ENCODE measurements at places on chromosomes 5 and 9.

GRCh38 chr5:350355-350754 lies 28.8 kb downstream of the AHRR start:
- no peak for DNase-seq

GRCh38 chr9:114887963-114888362 lies 42.4 kb downstream of the TNFSF8 start:
- DNase-seq, result no peak

DNA sequence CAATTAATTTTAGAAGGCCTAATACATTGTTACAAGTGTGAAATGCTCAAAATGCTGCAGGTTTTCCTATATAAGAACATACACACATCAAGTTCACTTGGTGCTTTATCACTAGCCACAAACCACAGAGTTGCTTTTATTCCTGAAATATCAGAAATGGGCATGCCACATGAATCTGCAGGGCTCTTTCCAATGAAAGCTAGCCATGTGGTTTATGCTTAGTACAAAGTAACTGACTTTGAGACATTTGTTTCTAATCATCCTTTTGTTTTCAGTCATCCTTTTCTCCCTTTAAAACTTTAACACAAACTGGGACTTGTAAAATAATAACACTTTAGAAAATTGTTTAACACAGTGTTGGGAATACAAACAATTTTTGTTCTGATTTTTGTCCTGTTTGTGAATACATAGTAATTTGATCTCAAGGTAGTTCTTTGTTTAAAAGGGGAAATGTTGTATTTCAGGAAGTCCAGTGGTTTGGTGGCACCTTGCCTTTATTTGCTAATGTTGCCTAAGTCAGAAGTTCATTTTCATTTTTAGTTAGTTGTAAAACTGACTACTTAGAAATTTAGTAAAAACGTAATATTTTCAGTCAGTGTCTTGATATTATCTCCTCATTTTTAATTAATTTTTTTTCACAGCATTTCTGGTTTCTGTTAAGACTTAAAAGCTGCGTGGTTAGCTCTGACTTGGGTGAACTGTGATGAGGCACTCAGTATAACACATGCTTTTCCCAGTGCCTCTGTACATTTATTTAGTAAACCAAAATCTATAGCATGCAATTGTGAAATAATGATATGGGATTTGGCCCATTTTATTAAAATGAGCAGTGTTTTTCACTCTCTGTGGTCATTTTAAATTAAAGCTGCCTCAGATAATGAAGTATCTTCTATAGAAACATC lies 18.6 kb downstream of the PRDM6 start:
- no peak for DNase-seq

DNA sequence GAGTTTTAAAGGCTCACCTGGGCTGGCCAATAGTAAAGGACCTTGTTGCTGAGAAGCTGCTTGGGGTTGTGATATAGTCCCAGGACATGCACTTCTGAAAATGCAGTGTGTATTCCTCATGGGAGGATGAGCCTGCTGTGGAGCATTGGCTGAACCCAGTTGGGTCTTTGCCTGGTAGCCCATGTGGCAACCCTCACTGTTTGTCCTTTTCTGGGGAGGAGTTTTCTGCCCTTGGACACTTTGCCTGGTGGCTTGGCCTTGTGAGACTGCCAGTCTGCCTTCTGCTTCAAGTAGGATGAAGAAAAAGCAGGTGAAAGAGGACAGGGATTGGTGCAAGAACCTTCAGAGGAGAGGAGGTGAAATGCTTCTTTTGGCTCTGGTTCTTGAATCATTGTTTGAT lies 4.0 kb downstream of the TENT4A start:
- DNase-seq, result no peak

DNA sequence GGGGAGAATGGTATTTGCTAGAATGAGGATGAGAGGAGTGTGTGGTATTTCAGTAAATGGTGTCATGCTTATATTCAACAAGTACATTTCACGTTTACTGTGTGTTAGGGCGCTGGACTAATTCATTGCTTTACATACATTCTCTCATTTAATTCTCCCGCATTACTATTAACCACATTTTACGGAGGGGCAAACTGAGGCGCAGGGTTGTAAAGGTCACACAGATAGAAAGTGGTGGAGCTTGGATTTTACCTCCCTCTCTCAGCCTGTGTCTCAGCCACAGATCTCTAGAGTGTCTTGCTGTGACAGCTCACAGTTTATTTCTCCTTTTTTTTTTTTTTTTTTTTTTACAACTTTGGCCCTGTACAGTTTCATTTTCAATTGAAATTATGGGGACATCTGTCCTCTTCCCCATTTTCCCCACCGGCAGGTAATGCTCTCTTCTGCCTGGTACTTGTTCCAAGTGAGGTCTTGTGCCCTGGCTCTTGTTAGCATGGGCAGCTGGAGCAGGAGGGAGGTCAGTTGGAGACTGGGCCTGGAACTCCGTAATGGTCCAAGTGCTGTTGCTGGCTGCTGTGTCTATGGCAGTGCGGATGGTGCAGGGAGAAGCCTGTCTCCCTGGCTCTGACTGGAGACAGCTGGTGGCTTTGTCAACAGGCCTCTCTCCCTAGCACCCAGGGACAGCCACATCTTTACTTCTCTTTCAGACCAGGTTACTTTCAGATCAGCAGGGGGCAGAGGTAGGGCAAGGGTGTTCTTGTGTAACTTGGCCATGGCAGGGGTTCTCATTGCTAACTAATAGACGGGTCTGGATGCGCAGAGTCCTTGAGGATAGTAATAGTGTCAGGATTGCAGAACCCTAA lies 20.5 kb upstream of the NDST1 start:
- no peak for DNase-seq

- no peak for DNase-seq
Observed at GRCh38 chr5:90359073-90359920, 50.3 kb downstream of the CETN3 start.

GRCh38 chr9:114787781-114788498 lies 17.9 kb downstream of the TNFSF15 start:
- DNase-seq, result no peak

- DNase-seq, result no peak
Observed at GRCh38 chr5:113182658-113183344, 206.2 kb downstream of the DCP2 start.

DNA sequence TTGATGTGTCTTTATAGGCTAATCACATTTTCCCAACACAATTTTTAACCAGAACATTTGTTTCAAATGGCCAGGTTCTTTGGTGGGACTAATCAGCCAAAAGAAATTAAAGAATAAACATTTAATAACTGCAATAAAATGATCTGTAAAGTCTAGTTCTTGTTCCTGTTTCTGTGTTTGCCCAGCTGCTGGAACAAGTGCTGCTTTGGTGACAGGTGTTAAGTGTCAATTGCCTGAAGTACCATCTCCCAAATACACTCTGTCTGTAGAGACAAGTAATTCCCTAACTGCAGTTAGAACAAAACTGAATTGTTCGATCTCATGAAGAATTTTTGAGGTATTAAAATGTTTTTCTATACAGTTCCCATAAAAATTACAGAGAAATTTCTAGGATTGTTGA lies 402.3 kb upstream of the CHD1 start:
- peak; percentile 84 for DNase-seq

- DNase-seq, result no peak
Observed at GRCh38 chr9:136902259-136902821, 16.0 kb downstream of the TRAF2 start.

DNA sequence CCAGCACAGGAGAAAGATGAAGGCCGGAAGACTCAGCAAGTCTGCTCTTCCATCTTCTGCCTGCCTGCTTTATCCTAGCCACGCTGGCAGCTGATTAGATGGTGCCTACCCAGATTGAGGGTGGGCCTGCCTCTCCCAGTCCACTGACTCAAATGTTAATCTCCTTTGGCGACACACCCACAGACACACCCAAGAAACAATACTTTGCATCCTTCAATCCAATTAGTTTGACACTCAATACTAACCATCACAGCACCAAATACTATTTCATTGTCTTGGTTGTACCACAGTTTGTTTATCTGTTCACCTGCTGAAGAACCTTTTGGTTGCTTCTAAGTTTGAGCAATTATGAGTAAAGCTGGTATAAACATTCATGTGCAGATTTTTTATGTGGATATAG lies 23.7 kb downstream of the SMIM32 start:
- DNase-seq, result no peak

GRCh38 chr5:2192496-2192895 lies 309.8 kb upstream of the IRX4 start:
- DNase-seq, result no peak

- DNase-seq, result no peak
Observed at GRCh38 chr5:160152901-160153300, 33.7 kb upstream of the PWWP2A start.

- DNase-seq, result no peak
Observed at GRCh38 chr5:181261320-181262049, 542 bp upstream of the TRIM52 start.

DNA sequence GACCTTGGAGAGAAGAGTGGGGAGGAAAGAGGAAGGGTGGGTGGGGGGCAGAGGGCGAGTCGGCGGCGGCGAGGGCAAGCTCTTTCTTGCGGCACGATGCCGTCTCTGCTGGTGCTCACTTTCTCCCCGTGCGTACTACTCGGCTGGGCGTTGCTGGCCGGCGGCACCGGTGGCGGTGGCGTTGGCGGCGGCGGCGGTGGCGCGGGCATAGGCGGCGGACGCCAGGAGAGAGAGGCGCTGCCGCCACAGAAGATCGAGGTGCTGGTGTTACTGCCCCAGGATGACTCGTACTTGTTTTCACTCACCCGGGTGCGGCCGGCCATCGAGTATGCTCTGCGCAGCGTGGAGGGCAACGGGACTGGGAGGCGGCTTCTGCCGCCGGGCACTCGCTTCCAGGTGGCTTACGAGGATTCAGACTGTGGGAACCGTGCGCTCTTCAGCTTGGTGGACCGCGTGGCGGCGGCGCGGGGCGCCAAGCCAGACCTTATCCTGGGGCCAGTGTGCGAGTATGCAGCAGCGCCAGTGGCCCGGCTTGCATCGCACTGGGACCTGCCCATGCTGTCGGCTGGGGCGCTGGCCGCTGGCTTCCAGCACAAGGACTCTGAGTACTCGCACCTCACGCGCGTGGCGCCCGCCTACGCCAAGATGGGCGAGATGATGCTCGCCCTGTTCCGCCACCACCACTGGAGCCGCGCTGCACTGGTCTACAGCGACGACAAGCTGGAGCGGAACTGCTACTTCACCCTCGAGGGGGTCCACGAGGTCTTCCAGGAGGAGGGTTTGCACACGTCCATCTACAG lies 760 bp downstream of the NPR3 start:
- DNase-seq, result no peak

- DNase-seq, result no peak
Observed at GRCh38 chr5:79955941-79956670, 35.0 kb downstream of the MTX3 start.

DNA sequence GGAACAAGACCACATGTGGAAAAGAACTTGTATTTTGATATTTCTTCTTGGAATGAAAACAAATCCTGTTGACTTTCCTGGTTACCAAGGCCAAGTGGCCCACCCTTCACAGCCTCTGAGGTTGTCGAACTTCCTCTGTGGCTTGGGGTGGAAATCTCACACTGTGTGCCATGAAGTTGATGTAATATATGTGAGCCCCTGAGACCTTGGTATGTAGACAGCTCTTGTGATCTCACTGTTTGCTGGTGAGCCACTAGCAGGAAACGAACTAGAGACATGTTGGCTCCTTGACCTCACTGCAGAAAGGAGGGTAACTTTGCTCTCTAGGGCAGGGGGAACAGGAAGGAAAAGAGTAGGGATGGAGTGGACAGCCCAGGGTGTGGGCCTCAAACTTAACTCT lies 159.4 kb downstream of the ARHGAP26 start:
- no peak for DNase-seq

DNA sequence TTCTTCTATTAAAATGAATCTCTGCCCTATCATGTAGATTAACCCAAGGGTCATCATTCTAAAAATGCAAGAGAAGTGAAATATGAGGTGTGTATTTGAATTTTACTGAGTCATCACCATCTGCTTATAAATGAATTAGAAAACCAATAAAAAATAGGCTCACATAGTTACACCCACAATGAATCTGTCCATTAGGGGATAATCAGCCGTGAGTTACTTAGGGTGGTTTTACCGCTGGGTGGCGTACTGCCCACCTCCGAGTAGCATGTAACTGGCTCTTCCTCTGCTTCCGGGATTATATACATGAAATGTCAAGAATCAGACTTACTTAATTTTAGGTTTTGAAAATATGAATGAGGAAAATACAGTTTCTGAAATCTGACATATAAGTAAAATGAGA lies 332.9 kb upstream of the CCNG1 start:
- DNase-seq, result no peak

- no peak for DNase-seq
Observed at GRCh38 chr9:121640076-121640475, 11.4 kb upstream of the DAB2IP start.

- no peak for DNase-seq
Observed at GRCh38 chr5:176677209-176677939, 30.1 kb downstream of the TSPAN17 start.

DNA sequence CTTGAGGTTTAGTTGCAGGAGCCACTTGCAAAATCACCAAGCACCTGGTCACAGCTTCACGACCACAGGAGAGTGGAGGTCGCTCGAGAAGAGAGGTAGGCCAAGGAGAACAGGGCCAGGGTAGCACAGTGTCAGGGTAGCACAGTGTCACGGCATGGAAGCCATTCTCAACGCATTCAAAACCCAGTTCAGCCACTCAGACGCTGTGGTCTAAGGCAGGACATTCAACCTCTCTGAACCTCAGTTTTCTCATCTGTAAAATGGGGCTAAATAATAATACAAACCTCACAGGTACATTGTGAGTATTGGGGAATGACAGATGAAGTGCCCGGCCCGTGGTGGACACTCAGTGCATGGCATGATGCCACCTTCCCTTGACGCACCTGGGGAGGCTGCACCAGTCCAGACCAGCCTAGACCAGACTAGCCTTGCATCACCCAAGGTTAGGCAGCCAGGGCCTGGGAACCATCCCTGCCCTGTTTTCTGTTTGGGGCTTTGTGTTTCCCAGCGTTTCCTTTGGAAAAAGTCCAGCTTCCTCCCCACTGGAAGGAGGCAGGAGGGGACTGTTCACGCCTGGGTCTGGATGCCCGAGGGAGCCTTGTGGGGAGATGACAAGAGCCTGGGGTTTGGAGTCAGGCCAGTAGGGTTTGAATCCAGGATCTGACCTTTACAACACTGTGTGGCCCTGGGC lies 7.8 kb upstream of the LMX1B start:
- DNase-seq, result no peak

DNA sequence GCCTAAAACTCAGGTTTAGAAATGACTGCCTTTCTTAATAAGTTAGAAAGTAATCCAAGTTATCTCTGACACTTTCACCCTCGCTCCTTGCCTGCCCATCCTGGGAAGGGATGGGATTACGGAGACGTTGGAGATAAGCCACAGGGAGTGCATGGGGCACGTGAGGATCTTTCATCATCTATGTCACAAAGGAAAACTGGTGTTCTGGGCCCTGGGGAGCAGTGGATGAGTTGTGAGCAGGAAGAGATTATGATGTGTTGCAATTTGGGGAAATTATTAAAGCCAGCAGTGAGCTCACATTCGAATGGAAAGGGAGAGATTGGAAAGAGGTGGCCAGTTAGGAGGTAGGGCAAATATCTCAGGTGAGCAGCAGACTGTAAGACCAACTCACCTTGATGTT lies 12.8 kb downstream of the AFAP1L1 start:
- no peak for DNase-seq
